ENCODE measurements at places on chromosomes 1 and 21.
A peak's percentile ranks its signal among the peaks of the same experiment; 100 is the strongest.

DNA sequence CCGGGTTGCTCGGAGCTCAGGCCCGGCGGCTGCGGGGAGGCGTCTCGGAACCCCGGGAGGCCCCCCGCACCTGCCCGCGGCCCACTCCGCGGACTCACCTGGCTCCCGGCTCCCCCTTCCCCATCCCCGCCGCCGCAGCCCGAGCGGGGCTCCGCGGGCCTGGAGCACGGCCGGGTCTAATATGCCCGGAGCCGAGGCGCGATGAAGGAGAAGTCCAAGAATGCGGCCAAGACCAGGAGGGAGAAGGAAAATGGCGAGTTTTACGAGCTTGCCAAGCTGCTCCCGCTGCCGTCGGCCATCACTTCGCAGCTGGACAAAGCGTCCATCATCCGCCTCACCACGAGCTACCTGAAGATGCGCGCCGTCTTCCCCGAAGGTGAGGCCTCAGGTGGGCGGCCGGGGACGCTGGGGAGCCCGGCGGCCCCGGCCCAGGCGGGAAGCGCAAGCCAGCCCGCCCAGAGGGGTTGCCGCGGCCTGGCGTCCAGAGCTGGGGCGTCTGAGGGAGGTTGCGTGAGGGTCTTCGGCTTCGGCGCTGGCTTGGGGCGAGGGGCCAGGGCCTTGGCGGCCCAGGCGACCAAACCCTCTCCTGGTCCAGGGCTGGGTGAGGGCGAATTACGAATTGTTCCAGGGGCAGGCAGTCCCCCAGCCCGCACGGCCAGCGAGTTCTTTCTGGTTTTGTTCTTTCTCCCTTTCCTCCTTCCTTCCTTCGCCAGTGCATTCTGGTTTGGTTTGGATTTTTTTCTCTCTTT lies 805 bp downstream of the SIM2 start:
- no peak for DNase-seq

- no peak for DNase-seq
Measured at GRCh38 chr1:172845371-172845770, 186.5 kb downstream of the FASLG start.

GRCh38 chr1:160400223-160400645 lies at the start of gene VANGL2:
TSS of gene VANGL2 (plus strand) at chr1:160400564. CDS start at chr1:160415838, 15,274 bp downstream.
- DNase-seq = no peak

- DNase-seq = no peak
Measured at GRCh38 chr1:165235777-165236291, 120.7 kb downstream of the LMX1A start.

GRCh38 chr21:18191139-18191538 lies 53.5 kb upstream of the CHODL start:
- DNase-seq = no peak

GRCh38 chr1:111691886-111692285 lies 47.3 kb downstream of the INKA2 start:
- DNase-seq = no peak

- no peak for DNase-seq
Measured at GRCh38 chr1:201554789-201555592, 16.1 kb downstream of the NAV1 start.

DNA sequence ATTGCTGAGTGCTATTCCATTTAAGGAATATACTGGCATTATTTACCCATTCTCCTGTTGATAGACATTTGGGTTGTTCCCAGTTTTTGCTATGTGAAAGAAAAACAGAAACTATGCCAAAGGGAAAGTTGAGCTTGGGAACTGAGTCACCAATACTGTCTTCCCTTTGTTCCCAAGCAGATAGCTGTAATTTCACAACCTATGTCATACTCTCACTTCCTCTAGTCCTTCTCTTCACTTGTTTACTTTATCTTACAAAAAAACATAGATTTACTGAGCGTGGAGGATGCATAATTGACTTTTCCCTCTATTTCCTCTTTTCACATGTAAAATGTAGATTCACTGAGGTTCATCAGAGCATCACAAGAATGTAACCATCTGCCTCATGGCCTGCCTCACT lies 32.4 kb upstream of the PGBD5 start:
- DNase-seq = no peak

GRCh38 chr1:10424034-10424433 lies 6.2 kb upstream of the CENPS start:
- peak; percentile 7 for DNase-seq

GRCh38 chr1:26951821-26952497 lies 8.3 kb downstream of the KDF1 start:
- DNase-seq = no peak

- no peak for DNase-seq
Measured at GRCh38 chr1:12402159-12402673, 172.4 kb downstream of the VPS13D start.

- no peak for DNase-seq
Measured at GRCh38 chr1:15692121-15692682, 8.1 kb downstream of the PLEKHM2 start.
